Nephron progenitor cell (in vitro differentiated cells): ENCODE measurements at places on chromosomes 4 and X.

- DNase-seq: no peak
Measured at GRCh38 chr4:173332963-173333657, 1.0 kb downstream of the HMGB2 start.

GRCh38 chr4:189202869-189203271 lies 737.8 kb upstream of the FRG1 start:
- DNase-seq: no peak

DNA sequence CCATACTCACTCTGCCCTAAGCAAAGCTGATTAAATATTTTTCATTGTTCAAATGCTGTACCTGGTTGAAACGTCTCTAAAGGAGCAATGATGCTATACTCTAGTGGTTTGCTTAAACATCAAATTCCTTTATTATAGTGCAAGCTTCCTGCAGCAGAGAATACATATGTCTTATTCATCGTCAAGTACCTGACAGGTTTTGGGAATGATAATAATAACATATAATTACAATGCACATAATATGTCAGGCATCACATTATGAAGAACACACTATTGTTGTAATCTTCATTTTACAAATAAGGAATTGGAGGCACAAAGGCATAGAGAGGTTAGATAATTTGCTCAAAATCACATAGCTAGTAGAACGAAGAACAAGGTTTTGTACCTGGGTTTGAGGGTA lies 151.6 kb downstream of the GRIA2 start:
- no peak for DNase-seq

GRCh38 chrX:11244636-11245035 lies 48.6 kb upstream of the AMELX start:
- DNase-seq: no peak

DNA sequence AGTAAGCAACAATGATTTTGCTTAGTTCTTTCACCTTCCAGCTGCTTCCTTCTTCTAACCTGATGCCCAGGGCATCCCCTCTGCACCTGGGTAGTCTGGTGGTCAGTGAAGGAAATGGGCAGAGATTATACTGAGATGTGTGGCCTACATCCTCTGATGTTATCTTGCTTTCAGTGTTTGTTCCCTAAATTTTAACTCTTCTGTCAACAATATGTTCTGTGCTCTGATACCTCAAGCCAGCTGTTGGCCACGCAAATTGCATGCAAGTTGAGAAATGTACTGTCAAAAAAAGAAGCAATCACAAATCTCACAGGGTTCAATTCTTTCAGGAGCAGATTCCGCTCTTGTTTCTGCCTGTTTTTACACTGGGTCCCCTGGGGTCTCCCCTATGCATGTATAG lies 73.8 kb downstream of the FBXW7 start:
- DNase-seq: no peak

DNA sequence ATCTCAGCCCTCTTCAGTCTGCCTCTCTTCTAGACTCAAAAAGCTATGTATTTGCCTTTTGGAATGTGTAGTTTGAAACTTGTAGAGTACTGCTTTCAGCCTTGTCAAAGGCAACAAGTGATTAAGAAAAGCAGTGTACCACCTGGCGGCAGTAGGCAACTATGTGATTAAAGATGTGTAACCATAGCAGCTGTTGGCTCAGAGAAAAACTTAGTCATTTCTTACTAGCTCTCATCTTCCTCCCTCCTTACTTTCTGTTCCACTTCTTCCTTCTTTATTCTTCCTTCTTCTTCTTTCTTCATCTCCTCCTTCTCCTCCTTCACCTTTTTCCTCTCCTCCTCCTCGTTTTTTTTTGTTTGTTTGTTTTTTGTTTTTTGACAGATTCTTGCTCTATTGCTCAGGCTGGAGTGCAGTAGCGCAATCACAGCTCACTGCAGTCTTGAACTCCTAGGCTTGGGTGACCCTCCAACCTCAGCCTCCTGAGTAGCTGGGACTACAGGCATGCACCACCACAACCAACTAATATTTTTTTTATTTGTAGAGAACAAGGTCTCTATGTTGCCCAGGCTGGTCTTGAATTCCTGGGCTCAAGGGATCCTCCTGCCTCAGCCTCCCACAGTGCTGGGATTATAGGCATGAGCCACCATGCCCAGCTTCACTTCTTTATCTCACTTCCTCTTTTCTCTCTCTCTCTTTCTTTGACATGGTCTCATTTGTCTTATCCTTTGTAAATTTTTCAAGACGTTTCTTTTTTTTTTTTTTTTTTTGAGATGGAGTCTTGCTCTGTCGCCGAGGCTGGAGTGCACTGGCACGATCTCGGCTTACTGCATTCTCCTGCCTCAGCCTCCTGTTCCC lies 32.6 kb downstream of the ABHD18 start:
- DNase-seq: no peak

- DNase-seq: no peak
Measured at GRCh38 chr4:44118971-44119680, 329.5 kb downstream of the KCTD8 start.

GRCh38 chr4:133131829-133132460 lies 17.1 kb upstream of the PCDH10 start:
- DNase-seq: no peak

- DNase-seq: no peak
Measured at GRCh38 chrX:44975666-44976263, 102.8 kb downstream of the KDM6A start.

- no peak for DNase-seq
Measured at GRCh38 chr4:86664959-86665358, 70.8 kb downstream of the PTPN13 start.

- no peak for DNase-seq
Measured at GRCh38 chr4:74374561-74375327, 9.8 kb downstream of the EREG start.

- DNase-seq: no peak
Measured at GRCh38 chr4:89305712-89306437, 1.7 kb downstream of the GPRIN3 start.

DNA sequence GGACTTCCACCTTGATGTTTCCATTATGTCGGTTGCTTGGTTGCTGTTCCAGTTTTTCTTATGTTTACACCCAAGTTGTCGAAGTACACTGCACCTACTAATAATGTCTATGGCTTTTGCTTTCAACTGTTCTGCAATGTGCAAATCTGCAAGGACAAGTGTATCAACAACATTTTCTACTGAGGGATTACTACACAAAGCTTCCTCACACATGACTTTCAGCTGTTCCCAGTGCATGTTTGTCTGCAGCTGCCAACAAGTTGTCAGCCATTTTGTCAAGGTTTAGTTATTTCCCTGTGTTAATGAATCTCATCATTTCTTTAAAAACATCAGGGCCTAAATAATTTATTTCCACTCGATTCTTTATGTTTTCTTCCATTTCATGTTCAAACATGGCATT lies 45.4 kb upstream of the UGT2A3 start:
- DNase-seq: no peak

- DNase-seq: no peak
Measured at GRCh38 chr4:184699941-184700340, 34.0 kb downstream of the CENPU start.

DNA sequence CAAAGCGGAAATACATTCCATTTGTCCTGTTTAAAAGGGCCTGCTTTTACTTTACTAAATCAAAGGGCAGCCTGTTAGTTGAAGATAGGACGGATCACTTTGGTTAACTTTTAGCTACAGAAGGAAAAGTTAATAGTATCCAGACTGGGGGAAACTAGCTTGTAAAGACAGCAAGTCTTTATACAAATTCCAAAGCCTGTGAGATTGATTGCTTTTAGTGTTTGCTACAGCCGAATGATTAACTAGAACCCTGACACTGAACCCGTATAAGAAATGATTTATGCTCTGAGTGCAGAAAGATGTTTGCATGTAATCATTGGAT lies 93.4 kb downstream of the FRAS1 start:
- no peak for DNase-seq

DNA sequence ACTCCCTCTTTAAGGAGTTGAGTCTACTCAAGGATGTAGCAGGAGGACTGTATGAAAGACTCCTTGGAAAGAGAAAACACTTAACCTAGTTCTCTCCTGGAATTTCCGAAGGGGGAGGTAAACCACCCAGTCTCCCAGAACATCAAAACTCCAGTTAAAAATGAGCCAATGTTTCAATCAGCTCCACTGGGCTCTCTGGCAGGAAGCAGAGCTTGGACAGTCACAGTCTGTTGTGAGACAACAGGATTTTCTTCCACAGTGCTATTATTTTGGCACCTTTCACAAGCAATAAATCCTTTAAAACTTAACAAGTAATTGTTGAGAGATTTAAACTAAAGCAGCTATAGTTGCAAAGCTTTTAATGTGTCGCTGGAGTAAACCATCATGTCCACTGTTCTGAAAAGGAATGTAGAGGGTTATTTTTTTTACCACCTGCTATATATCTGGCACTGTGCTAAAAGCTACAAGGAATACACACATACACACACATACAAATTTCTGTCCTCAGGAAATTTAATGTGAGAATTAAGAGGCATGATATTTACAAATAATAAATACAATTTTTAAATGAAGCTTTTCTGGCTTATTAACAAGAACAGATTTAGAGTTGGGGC lies 229.2 kb upstream of the INTU start:
- DNase-seq: no peak

DNA sequence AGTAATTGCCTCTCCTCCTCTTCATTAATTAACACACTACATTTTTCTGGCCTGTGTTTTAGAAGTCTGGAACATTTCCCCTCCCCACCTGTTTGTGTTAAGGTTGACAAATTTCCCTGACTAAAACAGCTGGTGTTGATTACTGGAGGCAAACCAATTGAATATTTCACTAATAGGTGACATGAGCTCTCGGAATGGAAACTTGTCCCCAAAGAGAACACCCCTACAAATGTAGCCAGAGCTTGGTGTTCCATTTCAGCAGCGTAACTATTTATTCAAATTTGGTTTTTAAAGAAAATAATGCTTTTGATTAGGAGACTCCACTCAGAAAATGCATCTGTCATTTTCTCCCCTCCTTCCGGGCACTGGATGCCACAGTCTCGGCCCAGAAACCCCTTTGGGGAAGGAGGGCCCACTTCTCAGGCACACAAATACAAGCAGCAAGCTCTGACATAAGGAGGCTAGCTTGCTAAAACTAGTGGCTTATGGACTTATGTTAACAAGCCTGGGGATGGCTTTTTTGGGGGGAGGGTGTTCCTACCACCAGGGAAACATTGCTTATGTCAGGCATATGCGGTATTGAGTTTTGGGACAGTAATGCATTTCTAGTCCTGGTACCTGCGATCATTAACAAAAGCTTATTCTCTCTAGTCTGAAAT lies 2.2 kb downstream of the RNF150 start:
- DNase-seq: no peak

DNA sequence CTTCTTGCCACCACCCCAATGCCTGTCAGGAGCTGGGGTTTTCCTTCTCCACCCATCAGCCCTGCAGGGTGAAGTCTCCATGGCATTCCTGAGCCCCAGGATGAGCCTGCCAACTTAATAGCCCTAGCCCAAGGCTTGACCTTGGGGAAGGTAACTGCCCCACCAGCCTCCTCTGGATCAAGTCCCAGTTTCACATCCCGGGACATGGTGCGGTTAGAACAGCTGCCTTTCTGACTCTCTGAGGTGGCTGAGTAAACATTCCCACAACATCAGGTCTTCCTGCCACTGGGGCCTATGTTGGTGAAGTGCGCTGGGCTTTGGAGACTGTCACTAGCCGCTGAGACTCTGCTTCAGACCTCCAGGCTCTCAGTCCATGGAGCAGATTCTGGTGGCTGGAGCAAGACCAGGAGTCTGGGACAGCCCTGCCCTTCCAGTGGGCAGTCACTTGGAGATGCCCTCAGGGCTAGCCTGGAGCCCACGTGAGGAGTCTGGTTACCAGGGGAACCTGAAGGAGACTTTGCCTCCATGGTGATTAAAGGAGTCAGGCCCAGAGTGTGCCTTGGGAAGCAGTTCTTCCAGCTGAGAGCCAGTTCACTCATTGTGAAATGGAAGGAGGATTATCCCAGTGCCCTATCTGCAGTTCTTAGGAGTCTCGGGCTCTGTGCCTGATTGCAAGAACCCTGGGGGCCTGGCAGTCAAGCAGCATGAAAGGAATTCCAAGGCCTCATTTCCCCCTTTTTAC lies 56.8 kb downstream of the SMIM20 start:
- no peak for DNase-seq
